ENCODE measurements at places on chromosomes 7 and 10. TPM values are rescaled to one million over a fixed set of nuclear protein-coding genes. Genes with fewer than 3 reads are reported as not detected.

DNA sequence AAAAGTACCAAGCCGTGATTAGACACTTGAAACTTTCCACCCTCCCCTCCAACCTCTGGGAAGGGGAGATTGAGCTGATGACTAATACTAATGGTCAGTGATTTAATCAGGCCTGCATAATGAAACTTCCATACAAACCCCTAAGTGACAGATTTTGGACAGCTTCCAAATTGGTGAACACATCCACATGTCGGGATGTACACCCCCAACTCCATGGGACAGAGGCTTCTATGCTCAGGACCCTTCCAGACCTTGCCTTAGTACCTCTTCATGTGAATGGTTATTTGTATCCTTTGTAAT is 4.8 kb downstream of the NUB1 start:
- no peaks in the 10 kb centered on the region for H3K27me3 ChIP-seq
- no peak for DNase-seq
- peaks cover 17% of the 10 kb centered on the region for H3K36me3 ChIP-seq
- H3K4me3 ChIP-seq: no peak overlapping the region
- H3K4me1 ChIP-seq: no peaks in the 10 kb centered on the region

GRCh38 chr10:28391283-28391682 is 88.4 kb upstream of the MPP7 start:
- no peaks in the 10 kb centered on the region for H3K36me3 ChIP-seq
- no peak overlapping the region for H3K4me3 ChIP-seq
- no peaks in the 10 kb centered on the region for H3K27me3 ChIP-seq
- H3K4me1 ChIP-seq: no peaks in the 10 kb centered on the region
- peak; percentile 20 for DNase-seq

DNA sequence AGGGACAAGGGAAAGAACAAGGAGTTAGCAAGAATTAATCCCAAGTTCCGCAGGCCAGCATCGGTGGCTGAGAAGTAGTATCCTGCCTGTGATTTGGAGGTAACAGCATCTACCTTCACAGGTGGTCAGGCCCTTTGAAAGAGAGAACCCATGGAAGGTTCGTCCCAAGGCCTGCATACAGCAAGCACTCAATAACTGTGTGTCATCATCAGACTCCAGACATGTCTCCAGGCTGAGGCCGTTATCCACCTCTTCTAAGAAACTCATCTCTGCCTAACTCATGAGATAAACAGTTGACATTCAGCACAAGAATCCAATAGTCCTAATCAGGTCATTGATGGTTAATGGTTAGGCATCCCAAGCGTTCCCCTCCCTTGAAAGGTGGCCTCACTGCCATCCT is 45.0 kb downstream of the CTBP2 start:
- no peak for DNase-seq
- peaks cover 15% of the 10 kb centered on the region for H3K4me1 ChIP-seq
- H3K27ac ChIP-seq: no peak overlapping the region
- H3K4me3 ChIP-seq: no peak overlapping the region

- no peak overlapping the region for H3K27ac ChIP-seq
- H3K27me3 ChIP-seq: no peaks in the 10 kb centered on the region
- H3K4me3 ChIP-seq: no peak overlapping the region
- H3K4me1 ChIP-seq: 0 out of 2 replicates have a peak, but pooled peaks cover 3% of the 10 kb centered on the region
- peaks cover 19% of the 10 kb centered on the region for H3K36me3 ChIP-seq
These were observed 12.3 kb upstream of the ASCC1 start for GRCh38 chr10:72228318-72228751.

- DNase-seq: no peak
- H3K36me3 ChIP-seq: no peaks in the 10 kb centered on the region
- no peak overlapping the region for H3K27ac ChIP-seq
- H3K27me3 ChIP-seq: no peaks in the 10 kb centered on the region
- H3K4me1 ChIP-seq: no peaks in the 10 kb centered on the region
- no peak overlapping the region for H3K4me3 ChIP-seq
These were observed 19.7 kb upstream of the PRPF18 start for GRCh38 chr10:13567030-13567429.

GRCh38 chr7:30727061-30727945 is 24.6 kb upstream of the INMT start:
- no peaks in the 10 kb centered on the region for H3K36me3 ChIP-seq
- DNase-seq: no peak
- no peak overlapping the region for H3K27ac ChIP-seq

DNA sequence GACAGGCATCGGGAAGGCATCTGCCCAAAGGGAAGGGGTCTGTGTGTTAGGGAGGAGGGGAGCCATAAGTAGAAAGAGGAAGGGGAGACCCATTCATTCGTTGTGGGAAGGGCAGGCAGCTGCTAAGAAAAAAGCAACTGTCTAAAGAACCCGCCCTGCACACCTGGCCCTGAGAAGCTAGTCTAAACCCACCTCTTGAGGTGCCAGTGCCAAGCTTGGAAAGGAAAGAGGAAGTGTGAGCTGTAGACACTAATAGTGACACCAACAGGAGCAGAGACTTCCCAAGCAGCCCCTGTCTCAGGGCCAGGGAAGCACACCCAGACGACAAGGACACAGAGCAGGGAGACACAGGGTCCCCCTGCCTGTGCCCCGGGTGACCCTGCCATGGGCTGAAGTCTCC is 40.8 kb upstream of the PRSS58 start:
- DNase-seq: no peak
- 0 out of 2 replicates have a peak, but pooled peaks cover 6% of the 10 kb centered on the region for H3K27me3 ChIP-seq
- H3K4me3 ChIP-seq: no peak overlapping the region
- no peak overlapping the region for H3K27ac ChIP-seq

- H3K36me3 ChIP-seq: no peaks in the 10 kb centered on the region
- peak; percentile 95 for DNase-seq
- H3K4me3 ChIP-seq: peak overlapping the region; percentile 40
- peak overlapping the region; percentile 94 for H3K27ac ChIP-seq
These were observed 68.3 kb downstream of the PRKAG2 start for GRCh38 chr7:151808400-151809145.

DNA sequence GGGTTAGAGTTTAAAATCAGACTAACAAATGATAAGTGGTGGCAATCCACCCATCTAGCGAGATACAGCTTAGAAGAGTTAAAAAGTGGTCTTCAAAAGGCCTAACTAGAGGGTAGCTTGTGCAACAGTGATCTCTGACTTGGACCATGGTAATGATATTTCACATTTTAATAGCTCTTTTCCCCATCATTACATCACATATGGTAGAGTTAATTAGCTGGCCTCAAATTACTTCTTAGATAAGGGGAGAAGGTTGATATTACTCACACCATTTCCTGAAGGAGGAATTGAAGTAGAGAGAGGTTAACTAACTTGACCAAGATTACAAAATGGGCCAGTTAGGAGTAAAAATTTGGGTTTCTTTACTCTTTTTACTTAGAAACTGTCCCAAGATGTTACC is 223.6 kb downstream of the PHTF2 start:
- H3K27me3 ChIP-seq: no peaks in the 10 kb centered on the region
- H3K36me3 ChIP-seq: no peaks in the 10 kb centered on the region
- no peak overlapping the region for H3K27ac ChIP-seq
- H3K4me3 ChIP-seq: no peak overlapping the region

The TMEM106B gene
- total RNA-seq: 30.5 TPM

The CCDC172 gene
- total RNA-seq: not detected

The ANKRD1 gene
- 2.6 TPM for total RNA-seq

The CARD11 gene
- total RNA-seq: not detected

The ZNF438 gene
- total RNA-seq: 1.5 TPM

The NXPH1 gene
- total RNA-seq: not detected

The NODAL gene
- not detected for total RNA-seq

The MMD2 gene
- not detected for total RNA-seq

The EZH2 gene
- total RNA-seq: 75.7 TPM

The PILRA gene
- total RNA-seq: 0.83 TPM

The CALHM2 gene
- total RNA-seq: 34.8 TPM

The ALOX5 gene
- total RNA-seq: not detected

The MSS51 gene
- 0.66 TPM for total RNA-seq

Data from SJCRH30 (cell line).